ENCODE measurements at places on chromosomes 16 and 17.

GRCh38 chr17:73921306-73921705 lies 277.1 kb upstream of the SDK2 start:
- no peak for DNase-seq

- DNase-seq: peak; percentile 92
These were observed 584 bp upstream of the STAT5B start for GRCh38 chr17:42276609-42277341.

- DNase-seq: peak; percentile 53
These were observed 1.0 kb upstream of the RRAD start for GRCh38 chr16:66926171-66926947.

- no peak for DNase-seq
These were observed 10.5 kb downstream of the TFAP4 start for GRCh38 chr16:4262303-4262835.

GRCh38 chr16:12901597-12902461 lies at the start of gene SHISA9:
SHISA9 (plus strand) TSS chr16:12901598.
- DNase-seq: peak; percentile 55

DNA sequence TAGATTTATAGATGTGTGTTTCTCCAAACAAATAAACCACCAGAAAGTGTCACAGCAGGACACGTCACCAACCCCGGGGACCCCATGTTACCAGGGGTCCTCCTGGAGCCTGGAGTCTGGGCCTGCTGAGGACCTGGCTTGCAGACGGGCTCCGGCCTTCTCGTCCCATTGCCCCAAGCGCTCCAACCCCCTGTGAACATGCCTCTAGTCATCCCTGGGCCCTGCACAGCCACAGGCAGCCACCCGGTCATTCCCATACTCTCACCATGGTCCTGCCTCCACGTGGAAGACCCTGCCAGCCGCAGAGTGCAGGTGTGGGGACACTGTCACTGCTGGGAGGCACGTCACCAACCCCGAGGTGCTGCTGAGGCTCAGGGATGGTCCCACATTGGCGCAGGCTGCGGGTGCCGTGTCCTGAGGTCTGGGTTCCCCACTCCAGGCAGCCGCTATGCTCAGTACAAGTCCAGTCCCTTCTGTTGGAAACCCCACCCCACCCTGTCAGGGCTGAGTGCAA lies 4.5 kb downstream of the SECTM1 start:
- no peak for DNase-seq
